ENCODE measurements at places on chromosomes 13 and 19.

GRCh38 chr19:7210359-7210758 lies 83.9 kb downstream of the INSR start:
- DNase-seq: no peak

DNA sequence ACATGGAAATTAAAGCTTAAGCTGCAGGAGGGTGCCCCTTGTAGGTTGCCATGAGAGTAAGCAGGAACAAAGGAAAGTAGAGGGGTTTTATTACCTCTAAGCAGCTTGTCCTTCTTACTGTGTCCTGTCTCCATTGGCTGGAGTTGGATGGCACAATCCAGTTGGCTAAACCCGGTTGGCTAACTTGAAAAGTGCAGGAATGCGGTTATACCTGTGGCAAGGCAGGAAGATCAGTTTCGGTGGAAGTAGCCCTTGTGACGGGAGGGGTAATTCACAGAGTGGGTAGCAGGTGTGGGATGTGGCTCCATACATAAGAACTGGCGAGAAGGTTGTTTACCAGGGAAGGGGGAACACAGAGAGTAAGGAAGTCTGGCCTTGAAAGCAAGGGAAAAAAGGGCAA lies 3.2 kb downstream of the ZNF726 start:
- no peak for DNase-seq

- DNase-seq: peak; percentile 98
These were observed 4.6 kb downstream of the MIDN start for GRCh38 chr19:1252821-1253513.

DNA sequence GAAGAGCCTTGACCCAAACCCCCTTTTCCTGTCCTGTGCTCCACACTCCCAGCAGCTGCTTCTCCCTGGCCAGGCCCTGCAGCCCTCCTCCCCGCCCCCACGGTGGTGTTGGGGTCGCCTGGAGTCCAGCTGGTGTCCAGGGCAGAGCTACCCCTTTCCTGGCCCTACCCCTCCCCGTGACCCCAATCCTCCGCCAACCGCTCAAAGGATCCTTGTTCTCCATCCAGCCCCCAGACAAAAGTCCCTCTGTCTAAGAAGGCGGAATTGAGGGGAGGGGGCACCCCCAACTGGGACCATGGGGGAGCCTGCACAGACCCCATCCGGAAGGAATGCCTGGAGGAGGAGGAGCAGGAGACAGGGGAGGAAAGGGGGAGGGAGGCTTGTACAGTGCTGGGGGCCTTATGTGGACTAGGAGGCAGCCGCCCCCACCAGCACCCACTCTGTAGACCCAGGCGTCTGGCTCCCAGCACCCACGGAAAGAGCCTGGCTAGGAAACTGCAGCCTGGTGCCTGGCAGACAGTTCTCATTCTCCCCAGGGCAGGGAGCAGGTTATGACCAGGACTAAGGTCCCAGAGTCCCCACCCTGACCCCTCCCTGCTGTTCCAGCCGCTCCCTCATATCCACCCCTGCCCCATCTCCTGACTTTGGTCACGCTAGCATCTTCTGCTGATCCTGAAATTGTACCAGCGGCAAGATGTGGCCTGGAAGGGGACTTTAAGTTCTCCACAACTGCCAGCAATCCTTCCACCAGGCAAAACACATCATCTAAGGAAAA lies at the start of gene FXYD3:
Gene FXYD3 (plus strand): TSS at position 647 of the 775 bp plus-strand sequence. CDS start 3,554 bp downstream, outside the sequence.
- DNase-seq: no peak

DNA sequence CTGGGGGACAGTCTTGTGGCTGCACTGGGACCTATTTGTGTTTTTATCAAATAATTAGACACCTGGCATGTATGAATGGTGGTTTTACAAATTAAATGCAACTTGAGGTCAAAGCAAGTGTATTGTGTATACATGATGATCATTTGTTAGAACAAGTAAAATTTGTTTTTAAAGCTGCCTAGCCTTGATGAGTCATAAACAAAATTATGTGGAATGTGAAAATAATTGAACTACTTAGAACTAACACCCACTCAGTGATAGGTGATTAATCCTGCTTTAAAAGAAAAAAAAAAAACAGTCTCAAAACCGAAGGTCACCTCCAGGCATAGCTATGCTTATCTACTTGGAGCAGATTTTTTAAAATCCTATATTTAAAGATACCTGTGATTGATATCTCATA lies 770.3 kb upstream of the SLITRK5 start:
- DNase-seq: no peak

DNA sequence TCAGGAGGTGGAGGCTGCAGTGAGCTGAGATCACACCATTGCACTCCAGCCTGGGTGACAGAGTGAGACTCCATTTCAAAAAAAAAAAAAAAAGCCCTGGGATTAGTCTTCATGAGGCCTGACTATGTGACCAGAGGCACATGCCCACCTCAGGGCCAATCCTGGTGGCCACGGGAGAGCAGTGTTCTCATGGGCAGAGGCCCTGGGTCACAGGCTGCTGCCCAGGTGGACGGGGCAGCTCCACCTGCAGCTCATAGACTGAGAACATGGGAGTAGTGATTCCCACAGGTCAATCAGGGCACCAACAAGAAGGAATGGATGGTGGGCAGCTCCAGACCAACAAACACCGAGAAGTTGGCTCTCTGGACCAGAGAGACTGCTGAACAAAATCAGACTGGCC lies 26.1 kb upstream of the PEPD start:
- DNase-seq: no peak

- no peak for DNase-seq
These were observed at the start of gene ELAVL3 for GRCh38 chr19:11480715-11481533. TSS of gene ELAVL3 (minus strand) at chr19:11481046. CDS start at chr19:11480608, 438 bp downstream.

GRCh38 chr13:82070416-82070815 lies 1729.5 kb upstream of the SPRY2 start:
- DNase-seq: no peak

DNA sequence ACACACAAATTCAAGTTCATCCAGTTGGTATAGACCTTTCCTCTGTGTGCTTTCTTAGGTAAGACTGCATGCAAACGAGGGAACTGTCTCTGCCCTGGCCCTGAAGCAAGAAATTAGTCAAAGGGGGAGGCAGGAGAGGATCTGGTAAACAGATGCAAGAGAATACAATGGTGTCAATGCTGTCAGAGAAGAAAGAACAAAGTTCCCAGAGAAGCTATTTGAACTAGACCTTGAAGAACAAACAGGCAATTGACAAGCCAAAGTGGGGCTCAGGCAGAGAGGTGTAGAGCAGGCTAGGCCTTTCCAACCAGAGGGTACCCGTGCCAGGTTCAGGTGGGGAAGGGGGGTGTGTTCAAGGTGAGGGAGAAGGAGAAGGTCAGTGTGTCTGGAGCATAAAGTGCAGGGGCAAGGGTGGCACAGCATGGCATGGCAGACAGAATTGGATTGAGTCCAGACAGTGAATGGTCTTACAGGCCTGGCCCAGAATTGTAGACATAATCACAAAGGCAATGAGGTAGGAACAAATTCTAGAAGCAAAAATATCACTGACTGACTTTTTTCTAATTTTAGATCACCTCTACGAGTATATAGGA lies 95.0 kb upstream of the STARD13 start:
- no peak for DNase-seq

- DNase-seq: no peak
These were observed 308.3 kb downstream of the DNAJC15 start for GRCh38 chr13:43331672-43332071.

- DNase-seq: no peak
These were observed 164.3 kb upstream of the PABPC3 start for GRCh38 chr13:24931450-24932251.

DNA sequence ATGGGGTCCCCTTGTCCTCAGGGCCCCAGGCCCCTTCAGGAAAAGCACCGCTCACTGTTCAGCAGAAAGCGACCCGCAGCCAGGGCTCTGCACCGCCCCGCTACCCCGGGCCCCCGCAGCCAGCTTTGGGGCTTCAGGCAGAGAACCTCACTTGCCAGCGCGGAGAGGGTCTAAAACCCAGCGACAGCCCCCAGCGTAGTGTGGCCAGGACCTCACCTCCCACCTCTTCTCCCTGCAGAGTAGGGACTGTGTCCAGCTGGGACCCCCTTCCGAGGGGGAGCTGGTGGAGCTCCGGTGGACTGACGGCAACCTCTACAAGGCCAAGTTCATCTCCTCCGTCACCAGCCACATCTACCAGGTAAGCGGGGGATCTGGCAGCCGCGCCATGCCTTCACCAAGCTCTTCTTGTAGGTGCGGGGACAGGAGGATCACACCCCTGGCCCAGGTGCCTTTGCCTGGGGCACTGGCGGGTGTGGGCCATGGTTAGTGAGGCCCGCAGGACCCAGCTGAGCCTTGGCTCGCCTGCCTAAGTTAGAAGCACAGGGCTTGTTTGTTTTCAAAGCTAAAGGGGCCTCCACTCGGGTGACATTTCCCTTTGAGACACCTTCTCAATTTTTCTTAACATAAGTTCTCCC lies 175.7 kb downstream of the KDM4B start:
- no peak for DNase-seq

DNA sequence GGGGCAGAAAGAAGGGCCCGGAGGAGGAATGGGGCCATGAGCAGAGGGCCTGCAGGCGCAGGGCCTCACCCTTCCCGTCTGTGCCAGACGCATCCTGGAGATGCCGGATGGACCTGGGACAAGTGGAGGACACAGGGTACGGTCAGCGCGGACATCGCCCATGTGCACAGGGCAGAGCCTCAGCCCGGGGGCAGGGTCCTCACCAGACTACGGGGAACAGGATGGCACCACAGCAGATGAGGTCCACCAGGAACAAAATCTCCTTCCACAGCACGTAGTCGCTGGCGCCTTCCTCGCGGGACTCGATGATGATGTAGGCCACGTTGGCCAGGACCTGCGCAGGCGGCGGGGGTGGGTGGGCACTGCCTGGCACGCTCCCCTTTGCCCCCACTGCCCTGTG lies 5.6 kb downstream of the GPR108 start:
- DNase-seq: no peak

GRCh38 chr19:15971224-15971780 lies 22.5 kb downstream of the OR10H4 start:
- no peak for DNase-seq

DNA sequence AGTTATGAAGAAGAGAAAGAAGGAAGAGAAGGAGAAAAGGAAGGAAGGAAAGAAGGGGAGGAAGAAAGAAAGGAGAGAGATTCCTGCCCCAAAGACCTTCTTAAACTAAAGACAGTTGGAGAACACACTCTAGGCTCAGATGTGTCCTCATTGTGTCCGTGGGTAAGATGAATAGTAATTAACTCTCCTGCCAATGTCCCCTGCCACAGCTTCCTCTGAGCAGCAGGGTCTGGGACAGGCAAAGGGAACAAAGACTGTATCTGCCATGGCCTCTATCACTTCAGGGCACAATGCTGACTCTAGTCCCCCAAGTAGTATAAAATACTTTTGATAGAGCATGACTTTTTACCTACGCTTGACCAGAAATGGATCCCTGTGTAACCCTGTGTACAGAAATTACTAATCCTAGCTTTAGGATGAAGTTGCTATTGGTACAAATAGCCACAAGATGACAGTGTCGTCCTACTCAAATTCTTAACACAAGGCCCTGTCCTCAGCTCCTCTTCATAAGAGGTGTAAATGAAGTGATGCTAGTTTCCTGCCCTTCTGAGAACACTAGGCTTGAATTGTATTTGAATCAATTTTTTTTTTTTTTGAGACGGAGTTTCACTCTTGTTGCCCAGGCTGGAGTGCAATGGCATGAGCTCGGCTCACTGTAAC lies 186.2 kb upstream of the GPR12 start:
- peak; percentile 18 for DNase-seq

GRCh38 chr19:11444059-11444458 lies 8.6 kb downstream of the PRKCSH start:
- DNase-seq: no peak

DNA sequence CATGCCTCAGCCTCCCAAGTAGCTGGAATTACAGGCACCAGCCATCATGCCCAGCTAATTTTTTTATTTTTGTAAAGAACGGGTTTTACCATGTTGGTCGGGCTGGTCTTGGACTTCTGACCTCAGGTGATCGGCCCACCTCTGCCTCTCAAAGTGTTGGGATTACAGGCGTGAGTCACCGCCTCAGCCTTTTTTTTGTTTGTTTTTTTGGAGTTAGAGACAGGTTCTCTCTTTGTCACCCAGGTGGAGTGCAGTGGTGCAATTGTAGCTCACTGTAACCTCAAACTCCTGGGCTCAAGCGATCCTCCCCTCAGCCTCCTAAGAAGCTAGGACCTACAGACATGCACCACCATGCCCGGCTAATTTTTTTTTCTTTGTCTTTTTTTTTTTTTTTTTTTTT lies 15.6 kb upstream of the NOTCH3 start:
- no peak for DNase-seq

DNA sequence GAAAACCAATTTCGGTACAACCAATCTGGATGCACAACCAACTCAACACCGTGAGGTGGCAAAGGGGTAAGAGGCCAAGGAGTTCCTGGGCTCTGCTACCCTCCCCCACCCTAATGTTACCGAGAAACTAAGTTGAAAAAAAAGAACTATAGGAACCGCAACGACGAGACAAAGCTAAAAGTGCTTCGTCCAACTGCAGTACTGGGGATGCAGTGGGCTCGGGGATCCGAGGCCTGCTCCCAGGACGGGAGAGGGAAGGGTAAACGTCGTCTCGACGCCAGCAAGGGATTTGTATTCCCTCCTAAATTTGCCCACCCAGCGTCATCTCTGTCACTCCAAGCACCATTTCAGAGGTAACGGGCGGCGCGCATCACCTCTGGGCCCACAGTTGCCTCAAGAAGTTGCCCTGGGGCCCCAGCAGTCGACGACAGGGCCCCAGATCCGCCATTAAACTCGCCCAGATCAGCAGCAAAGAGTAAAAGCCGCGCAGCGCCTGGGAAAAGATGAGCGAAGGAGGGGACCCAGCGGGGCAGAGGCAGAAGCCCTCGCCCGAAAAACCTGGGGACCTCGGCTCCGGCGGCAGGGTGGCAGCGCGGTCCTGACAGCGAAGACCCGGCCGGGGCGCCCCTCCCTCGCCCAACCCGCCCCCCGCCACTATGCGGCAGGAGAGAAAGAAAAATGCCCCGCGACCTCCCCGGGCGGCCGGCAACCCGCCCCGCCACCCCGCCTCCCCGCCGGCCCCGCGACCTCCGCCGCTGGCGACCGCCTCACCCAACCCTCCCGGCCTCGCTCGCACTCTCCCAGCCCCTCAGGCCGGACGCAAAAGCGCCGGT lies 752 bp downstream of the ZMYM5 start:
- DNase-seq: no peak

GRCh38 chr13:39306639-39307589 lies 268.7 kb downstream of the NHLRC3 start:
- no peak for DNase-seq

DNA sequence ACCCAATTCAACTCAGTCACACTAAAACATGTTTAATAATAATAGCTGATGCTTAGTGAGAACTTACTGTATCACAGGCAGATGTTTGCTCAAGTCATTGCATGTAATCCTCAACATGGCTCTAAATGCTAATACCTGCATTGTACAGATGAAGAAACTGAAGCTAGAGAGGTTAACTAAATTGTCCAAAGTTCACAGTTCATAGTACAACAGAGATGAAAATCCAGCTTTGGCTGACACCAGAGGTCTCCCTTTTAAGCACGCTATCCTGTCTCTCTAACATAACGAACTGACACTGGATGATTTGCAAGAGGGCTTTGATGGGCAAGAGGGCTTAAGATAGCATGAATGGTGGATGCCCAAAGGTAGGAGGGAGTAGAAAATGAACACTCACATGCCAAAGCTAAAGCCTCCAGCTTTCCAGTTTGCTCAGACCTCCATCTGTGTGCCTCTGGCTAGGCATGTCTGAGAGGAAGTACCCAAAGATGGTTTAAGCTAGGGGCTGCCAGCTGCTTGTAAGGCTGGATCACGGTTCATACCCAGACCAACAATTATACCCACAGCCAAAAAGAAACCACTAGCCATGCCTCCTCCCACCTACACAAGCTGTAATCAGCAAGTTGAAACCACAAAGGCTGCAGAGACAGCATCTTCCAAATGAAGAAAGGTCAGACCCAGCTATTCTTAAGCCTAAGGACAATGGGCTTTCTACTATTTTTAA lies 196.9 kb upstream of the UBL3 start:
- no peak for DNase-seq

GRCh38 chr19:40253611-40254092 lies 27.2 kb upstream of the CCNP start:
- no peak for DNase-seq
